ENCODE measurements at places on chromosomes 6 and 20. TPM values are rescaled to one million over a fixed set of nuclear protein-coding genes. Genes with fewer than 3 reads are reported as not detected.

DNA sequence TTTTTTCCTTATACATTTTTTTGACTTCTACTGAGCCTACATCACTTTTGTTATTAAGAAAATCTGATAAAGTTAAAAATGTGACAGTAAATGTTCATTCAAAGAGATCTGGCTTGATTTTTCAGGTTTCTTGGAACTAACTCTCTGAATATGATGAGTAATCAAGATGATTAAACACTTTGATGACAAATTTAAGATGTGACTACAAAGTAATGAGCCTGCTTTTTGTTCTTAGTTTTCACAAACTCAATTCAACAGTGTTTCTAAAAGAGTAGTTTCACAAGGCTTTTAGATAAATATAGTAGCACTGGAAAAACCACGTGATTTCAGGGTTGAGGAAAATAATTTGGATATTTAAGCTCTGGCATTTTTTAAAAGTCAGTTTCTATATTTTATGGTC is 37.9 kb upstream of the HDDC2 start:
- no peak for DNase-seq

Gene HSPA1L
- total RNA-seq, result 2.9 TPM

GRCh38 chr6:148244217-148244935 is 98.3 kb upstream of the SASH1 start:
- no peak for DNase-seq

Gene CAP2
- total RNA-seq, result not detected

- DNase-seq, result no peak
Observed at GRCh38 chr6:33288141-33288920, 708 bp downstream of the WDR46 start.

DNA sequence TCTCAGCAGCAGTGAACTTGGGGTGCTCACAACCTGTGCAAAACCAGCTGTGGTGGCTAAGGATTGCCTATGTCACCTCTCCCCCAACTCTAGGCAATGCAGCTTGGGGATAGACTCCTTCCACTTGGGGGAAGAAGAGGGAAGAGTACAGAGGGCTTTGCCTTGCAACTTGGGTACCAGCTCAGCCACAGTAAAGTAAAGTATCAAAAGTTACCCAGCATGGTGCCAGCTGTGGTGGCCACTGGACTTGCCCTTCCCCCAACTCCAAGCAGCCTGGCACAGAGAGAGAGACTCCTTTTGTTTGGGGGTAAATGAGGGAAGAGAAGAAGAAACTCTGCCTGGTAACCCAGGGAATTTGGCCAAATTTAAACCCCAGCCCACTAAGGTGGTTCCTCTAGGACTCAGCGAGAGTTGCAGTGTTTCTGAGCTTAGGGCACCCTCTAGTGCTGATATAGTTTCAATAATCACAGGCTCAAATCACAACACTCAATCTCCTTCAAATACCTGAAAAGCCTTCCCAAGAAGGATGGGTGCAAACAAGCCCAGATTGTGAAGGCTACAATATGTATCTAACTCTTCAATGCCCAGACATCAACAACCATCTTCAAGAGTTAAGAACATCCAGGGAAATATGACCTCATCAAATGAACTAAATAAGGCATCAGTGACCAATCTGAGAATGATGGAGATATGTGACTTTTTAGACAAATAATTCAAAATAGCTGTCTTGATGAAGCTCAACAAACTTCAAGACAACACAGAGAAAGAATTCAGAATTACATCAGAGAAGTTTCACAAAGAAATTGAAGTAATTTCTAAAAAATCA is 7.6 kb upstream of the DEFB129 start:
- DNase-seq, result no peak

- DNase-seq, result no peak
Observed at GRCh38 chr6:193180-193579, 99.1 kb upstream of the DUSP22 start.

DNA sequence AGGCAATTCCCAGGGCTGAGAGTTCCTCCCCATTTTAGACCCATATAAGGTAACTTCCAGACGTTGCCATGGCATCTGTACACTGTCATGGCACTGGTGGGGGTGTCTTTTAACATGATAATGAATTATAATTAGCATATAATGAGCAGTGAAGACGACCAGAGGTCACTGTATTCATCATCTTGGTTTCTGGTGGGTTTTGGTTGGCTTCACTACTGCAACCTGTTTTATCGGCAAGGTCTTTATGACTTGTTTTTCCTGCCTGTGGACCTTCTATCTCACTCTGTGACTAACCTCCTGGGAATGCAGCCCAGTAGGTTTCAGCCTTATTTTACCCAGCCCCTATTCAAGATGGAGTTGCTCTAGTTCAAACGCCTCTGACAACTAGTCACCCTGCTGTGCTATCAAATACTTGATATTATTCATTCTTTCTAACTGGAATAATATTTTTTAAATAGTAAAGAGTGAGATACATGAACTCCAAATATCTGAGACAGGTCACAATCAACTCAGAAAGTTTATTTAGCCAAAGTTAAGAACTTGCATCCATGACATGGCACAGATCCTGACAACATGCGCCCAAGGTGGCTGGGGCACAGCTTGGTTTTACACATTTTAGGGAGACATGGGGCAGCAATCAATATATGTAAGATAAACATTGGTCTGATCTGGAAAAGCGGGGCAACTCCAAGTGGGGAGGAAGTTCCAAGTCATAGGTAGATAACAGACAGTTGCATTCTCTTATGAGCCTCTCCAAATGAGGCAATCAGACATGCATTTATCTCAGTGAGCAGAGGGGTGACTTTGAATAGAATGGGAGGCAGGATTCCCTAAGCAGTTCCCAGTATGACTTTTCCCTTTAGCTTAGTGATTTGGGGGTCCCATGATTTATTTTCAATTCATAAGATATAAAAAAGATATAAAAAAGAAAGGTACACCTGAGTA is 1.2 kb upstream of the UFL1 start:
- no peak for DNase-seq

GRCh38 chr6:111990214-111990613 is 63.7 kb upstream of the CCN6 start:
- no peak for DNase-seq

GRCh38 chr20:54127855-54128574 is 45.8 kb downstream of the CYP24A1 start:
- no peak for DNase-seq

Gene METTL24
- total RNA-seq, result not detected

DNA sequence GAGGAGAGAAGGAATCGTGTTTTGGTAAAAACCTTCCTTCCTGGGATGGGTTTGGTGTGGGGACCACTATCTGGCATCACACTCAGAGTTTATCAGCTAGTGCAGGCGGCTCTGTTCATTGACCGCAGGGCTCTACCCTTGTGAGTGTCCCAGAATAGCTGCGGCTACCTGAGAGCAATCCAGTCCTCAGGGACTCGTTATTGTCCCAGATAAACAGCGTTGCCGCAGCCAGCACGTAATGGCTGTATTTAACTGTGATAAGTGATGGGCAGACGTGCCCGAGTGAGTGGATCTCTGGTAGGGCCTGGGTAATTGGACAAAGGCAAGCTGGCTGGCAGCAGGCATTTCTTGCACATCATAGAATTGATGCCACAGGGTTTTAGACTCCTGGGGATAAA is 163.3 kb downstream of the SOBP start:
- no peak for DNase-seq

DNA sequence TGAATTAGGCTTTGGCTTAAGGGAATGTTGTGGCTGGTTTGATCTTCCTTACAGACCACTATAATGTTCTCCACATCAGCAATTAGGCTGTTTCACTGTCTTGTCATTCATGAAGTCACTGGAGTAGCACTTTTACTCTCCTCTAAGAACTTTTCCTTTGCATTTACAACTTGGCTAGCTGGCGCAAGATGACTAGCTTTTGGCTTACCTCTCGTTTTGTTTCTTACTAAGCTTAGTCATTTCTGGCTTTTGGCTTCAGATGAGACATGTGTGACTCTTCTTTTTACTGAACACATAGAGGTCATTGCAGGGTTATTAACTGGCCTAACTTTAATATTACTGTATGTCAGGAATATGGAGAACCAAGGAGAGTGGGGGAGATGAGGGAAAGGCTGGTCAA is 143.2 kb downstream of the PTCHD4 start:
- no peak for DNase-seq

- no peak for DNase-seq
Observed at GRCh38 chr6:30687659-30688431, 1.4 kb upstream of the PPP1R18 start.

- peak; percentile 67 for DNase-seq
Observed at GRCh38 chr6:109526905-109527628, 44.0 kb upstream of the ZBTB24 start.

DNA sequence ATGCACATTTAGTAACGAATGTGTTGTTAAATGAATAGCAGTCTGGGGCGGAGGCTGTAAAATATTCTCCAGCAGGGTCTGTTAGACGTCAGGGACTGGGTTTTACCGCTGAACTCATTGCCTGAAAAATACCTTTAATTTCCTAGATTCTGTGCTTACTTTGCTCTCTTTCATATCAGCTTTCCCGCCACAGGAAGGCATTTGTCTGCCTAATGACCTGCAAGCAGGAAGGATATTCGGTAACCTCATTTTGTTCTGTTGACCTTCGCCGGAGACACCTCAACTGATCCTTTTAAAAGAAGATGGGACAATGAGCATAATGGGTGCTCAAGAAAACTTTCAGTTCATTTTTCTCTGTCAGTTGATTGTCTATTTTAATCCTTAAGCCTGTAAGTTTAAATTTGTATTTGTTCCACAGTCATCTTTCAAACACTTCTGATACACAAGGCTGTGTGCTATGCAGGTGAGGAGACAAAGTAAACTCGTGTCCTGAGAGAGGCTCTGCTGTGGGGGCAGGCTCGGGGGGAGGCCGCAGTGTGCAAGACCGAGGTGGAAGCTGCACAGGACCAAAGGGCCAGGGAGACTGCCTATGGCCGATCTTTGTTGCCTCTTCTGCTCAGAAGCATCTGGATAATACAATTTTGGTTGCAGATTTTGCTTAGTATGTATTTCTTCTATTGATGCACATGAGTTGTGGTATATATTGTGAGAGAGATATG is 27.4 kb upstream of the SIM1 start:
- DNase-seq, result no peak

Gene ABHD16A
- 49.0 TPM for total RNA-seq

DNA sequence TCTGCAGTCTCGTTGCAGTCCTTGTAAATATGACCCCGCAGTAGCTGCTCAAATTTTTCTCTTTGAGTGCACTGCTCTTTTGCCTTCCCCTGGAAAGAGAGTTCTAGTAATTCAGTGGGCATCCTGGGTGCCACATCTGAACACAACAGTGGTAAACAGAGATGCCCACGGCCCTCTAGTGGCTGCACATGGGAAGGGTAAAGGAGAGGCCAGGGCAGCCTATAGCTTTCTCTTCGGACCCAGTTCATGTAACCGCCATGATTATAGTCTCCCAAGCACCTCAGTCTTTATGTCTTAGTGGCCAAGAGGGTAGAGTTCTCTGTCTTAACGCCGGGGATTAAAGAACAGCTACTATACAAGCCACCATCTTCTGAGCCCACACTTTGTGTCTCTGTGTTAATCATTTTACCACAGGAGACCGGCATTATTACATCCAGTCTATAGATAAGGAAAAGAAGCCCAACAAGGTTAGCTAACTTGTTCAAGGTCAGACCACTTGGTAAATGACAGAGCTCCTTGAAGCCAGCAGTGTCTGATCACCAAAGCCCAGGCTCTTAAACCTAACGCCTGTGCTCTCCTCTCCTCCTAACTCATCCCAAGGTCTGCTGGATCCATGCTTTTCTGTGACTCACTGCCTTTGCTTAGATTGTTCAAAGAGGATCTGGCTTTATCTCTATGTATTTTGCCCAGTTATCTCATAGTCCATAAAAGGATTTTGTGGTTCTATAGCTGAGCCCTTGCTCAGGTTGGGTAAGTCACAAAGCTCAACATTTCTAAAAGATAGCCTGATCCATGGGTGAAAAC is 81.8 kb downstream of the ISM1 start:
- peak; percentile 51 for DNase-seq

- DNase-seq, result no peak
Observed at GRCh38 chr6:112116221-112116620, 28.8 kb downstream of the FAM229B start.

GRCh38 chr20:63377951-63378381 is 16.8 kb upstream of the CHRNA4 start:
- no peak for DNase-seq

Gene IRF4
- 184 TPM for total RNA-seq

DNA sequence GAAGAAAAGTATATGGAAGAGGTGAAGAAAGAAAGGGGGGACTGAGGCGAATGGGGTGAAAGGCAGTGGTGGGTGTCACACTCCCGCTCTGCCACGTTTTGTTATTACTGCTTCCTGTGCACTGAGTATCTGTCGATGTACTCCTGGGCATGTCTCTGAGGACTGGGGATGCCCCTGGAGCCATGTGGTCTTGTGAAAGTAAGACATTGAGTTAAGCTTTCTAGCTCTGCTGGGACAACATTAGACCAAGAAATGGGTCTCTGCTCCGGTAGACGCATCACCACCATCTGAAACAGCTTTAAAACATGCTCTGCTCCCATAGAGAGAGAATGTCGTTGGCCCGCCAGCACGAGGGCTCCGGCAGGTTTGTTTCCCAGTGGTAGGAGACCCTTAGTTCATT is 40.0 kb downstream of the IRF4 start:
- DNase-seq, result peak; percentile 59

DNA sequence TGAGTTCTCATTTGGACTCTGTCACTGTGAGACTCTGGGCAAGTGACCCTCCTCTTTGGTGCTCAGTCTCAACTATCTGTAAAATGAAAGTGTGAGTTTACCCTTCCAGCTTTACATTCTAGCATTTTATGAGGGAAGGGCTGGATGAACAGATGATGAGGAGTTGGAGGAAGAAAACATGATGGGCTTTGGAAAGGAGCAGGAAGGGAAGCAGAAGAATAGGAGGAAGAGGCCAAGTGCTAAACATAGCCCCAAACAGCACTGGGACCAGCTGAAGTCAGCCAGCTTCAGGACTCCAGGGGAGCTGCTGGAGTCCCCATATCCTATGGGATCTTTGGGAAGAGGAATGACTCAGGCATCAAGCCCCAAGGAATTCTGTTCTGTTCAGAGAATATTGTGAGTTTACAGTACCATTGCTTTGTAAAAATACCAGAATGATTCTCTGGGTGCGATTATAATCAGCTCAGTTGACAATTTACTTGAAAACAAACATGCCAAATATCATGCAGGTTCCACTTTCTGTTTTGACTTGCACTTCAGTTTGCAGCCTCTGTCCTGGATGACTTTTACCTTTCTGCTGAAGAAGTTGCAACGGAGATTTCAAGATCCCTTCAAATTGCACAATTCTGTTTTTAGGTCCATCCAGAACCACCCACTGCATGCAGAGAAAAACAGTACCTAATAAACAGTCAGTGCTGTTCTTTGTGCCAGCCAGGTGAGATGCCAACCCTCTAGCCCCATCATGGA is 3.2 kb downstream of the CD40 start:
- DNase-seq, result peak; percentile 19

Gene RGL2
- 34.7 TPM for total RNA-seq

DNA sequence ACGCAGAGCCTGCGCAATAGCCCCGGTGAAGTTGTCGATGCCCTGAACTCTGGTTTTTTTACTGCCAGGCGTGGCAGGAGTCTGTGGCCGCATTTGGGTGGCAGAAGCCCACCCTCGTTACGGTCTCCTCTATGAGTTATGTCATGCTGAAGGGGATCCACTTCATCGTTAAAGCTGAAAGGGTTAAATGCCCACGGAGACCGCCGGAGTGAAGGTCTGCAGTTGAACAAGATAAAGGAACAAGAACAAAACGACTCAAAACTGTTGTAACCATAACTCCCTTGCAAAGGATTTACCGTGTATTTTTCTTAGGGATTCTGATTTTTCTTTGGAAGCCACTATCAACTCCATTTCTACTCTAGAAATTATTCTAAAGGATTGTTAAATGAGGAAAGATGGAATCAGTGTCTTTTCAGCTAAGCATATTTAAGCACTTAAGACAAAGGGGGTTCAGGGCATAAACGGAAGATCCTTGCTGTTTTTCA is 501 bp upstream of the ELOVL5 start:
- DNase-seq, result no peak

Gene DEFB129
- total RNA-seq, result not detected

Gene RHAG
- not detected for total RNA-seq
